NCI-H510A treated with DMSO at 0.1 percent for 48 hours (cell line): ENCODE measurements at places on chromosomes 16 and 17.
A peak's percentile ranks its signal among the peaks of the same experiment; 100 is the strongest.

- DNase-seq: no peak
Measured at GRCh38 chr17:45396496-45397205, 36.0 kb downstream of the ARHGAP27 start.

- no peak for DNase-seq
Measured at GRCh38 chr17:56786989-56787482, 46.7 kb downstream of the C17orf67 start.

DNA sequence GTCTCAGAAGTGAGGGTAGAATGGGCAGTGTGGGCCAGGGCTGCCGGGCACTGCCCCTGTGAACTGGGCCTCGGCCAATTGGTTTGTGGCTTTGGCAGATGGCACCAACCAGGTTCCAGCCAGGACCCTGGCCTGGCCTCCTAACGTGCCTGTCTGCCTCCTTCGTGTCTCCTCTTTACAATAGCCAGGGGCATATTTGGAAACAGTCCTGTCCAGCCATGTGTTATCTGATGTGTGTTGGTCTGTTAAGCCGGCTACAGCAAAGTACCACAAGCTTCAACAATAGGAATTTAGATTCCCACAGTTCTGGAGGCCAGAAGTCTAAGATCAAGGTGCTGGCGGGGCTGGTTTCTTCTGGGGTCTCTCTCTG, 14.6 kb downstream of the CRISPLD2 start:
- no peak for DNase-seq

- DNase-seq: no peak
Measured at GRCh38 chr17:75516619-75517296, 430 bp downstream of the TSEN54 start.

GRCh38 chr17:79859676-79860615, 20.7 kb upstream of the CBX4 start:
- DNase-seq: no peak

GRCh38 chr17:6894206-6894528, 62.6 kb upstream of the TEKT1 start:
- DNase-seq: no peak

DNA sequence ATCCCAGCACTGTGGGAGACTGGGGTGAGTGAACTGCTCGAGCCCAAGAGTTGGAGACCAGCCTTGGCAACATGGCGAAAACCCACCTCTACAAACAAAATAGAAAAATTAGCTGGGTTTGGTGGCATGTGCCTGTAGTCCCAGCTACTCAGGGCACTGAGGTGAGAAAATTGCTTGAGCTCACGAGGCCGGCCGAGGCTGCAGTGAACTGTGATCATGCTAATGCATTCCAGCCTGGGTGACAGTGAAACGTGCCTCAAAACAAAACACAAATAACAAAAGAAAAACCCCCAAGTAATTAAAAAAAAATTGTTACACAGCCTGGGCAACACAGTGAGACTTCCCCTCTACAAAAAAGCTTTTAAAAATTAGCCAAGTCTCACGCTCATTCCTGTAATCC, 5.0 kb downstream of the CCDC47 start:
- no peak for DNase-seq

- no peak for DNase-seq
Measured at GRCh38 chr17:42817866-42818265, 6.2 kb downstream of the BECN1 start.

DNA sequence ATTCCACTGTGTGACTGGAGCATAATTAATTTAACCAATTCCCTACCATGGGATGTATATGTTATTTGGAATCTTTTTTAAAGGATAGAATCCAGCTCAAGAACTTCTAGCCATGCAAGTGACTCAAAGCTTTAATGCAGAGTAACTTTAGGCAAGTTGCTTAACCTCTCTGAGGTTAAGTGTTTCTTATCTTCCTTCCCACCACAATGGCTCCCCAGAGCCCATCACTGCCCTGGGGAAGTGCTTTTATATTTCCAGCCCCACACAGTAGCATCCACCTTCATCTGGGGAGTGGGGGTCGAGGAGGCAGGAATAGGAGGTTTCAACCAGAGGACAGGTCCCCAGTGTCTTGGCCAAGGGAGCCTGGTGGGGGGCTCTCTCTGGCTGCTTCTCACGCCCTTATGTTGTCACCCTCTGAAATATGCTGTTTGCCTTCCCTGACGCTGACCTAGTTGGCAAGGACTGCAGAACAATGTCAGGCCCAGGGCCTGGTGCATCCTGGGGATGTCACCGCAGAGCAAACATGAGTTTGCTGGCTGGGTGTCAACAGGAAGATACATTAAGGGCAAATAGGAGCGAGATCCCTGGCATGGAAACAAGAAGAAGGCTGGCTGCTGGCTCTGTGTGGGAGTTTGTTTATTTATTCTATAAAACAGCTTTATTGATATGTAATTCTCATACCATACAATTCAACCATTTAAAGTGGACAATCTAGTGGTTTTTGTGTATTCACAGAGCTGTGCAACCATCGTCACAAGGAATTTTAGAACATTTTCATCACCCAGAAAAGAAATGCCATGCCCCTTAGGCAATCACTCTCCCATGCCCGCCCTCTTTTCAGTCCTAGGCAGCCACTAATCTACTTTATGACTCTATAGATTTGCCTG, 46.6 kb upstream of the WSB1 start:
- peak; percentile 71 for DNase-seq

GRCh38 chr17:65696739-65697394, 135.4 kb upstream of the AXIN2 start:
- DNase-seq: no peak

GRCh38 chr16:86946981-86947380, 368.6 kb downstream of the FOXL1 start:
- DNase-seq: no peak

GRCh38 chr17:28493460-28493859, 12.7 kb upstream of the FOXN1 start:
- no peak for DNase-seq

DNA sequence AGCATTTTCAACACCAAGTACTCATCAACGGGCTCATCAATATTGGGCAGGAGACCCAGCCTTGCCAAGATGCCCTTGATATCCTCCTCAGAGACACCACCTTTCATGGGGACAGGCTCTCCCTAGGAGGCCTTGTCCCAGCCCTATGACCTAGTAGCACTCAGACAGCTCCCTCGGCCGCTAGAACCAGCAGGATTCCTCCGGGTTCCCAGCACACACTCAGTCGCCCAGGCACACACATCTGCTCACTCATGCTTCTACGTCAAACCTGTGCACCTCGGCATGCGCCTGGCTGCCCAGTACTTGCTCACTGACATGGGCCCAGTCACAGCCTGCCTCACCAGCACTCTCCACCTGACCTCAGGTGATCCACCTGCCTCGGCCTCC, 17.0 kb downstream of the SRCIN1 start:
- no peak for DNase-seq

GRCh38 chr17:82548681-82549303, 29.3 kb downstream of the FOXK2 start:
- no peak for DNase-seq
